ENCODE measurements at places on chromosomes 13 and 19. TPM values are rescaled to one million over a fixed set of nuclear protein-coding genes. Genes with fewer than 3 reads are reported as not detected.

ZNF714 gene
- total RNA-seq = 17.0 TPM

SERPINE3 gene
- 0.31 TPM for total RNA-seq

LMTK3 gene
- total RNA-seq = 5.1 TPM

BRSK1 gene
- total RNA-seq = 10.6 TPM

METTL21C gene
- not detected for total RNA-seq

OR4F17 gene
- not detected for total RNA-seq

PRTN3 gene
- total RNA-seq = not detected

RNF113B gene
- total RNA-seq = not detected

PGLYRP2 gene
- 0.34 TPM for total RNA-seq

ZIC5 gene
- total RNA-seq = not detected

KCNJ14 gene
- total RNA-seq = 1.5 TPM

LHFPL6 gene
- total RNA-seq = 49.1 TPM

PSG11 gene
- not detected for total RNA-seq

IGFL3 gene
- not detected for total RNA-seq
